ENCODE measurements at places on chromosomes 2 and 18.

DNA sequence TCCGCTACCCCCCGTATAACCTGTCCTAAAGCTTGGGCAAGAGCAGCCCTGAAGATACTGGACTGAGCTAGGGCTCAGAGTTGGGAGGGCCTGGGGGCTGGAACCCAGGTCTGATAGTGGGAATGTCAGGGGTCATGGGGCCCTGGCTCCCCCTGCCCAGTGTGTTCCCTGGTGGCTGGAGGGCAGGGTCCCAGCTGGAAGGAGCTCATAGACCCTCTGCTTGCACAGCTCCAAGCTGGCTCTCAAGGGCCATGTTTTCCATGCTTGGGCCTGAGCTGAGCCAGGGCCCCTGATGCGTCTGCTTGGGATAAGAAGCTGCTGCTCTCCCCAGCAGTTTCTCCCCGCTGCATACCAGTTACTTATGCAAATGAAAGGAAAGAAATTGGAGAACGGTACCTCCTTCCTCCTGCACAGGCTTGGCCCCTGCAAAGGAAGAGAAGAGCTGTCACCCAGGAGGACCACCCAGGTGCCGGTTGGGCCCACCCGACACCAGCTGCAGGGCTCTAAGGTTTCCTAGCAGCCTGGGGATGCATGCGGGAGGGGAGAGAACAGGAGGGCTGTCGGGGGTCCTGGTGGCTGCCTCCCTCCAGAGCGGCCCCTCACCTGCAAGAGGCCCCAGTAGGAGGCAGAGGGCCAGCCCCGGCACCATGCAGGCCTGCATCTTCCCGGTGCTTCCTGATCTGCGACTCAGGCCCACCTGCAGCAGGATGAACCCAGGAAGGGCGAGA is 628 bp downstream of the OTOS start:
- DNase-seq, result no peak

GRCh38 chr2:99858951-99859596 is 283.3 kb downstream of the AFF3 start:
- DNase-seq, result peak; percentile 73

GRCh38 chr2:23596316-23596885 is 211.4 kb downstream of the KLHL29 start:
- DNase-seq, result peak; percentile 13

- no peak for DNase-seq
Observed at GRCh38 chr2:61432990-61433389, 37.9 kb downstream of the USP34 start.

GRCh38 chr2:32825291-32825712 is 121.5 kb upstream of the LTBP1 start:
- DNase-seq, result no peak

DNA sequence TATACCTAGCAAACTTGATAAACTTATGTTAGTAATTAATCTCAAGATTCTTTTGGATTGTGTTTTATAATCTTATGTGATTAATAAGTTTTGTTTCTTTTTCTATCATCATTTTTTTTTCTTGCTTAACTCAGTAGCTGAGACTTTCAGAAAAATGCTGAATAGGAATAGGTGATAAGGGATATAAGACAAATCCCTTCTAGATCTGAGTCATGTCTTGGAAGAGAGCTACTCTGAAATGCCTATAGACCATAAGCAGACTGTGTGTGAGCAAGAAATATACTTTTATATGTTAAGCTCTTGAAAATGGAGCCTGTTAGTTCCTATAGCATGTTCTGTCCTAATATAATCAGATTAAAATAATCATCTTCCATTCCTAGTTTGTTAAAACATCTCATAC is 29.6 kb downstream of the CYBRD1 start:
- no peak for DNase-seq

GRCh38 chr2:132374551-132374950 is 42.1 kb upstream of the GPR39 start:
- peak; percentile 91 for DNase-seq

DNA sequence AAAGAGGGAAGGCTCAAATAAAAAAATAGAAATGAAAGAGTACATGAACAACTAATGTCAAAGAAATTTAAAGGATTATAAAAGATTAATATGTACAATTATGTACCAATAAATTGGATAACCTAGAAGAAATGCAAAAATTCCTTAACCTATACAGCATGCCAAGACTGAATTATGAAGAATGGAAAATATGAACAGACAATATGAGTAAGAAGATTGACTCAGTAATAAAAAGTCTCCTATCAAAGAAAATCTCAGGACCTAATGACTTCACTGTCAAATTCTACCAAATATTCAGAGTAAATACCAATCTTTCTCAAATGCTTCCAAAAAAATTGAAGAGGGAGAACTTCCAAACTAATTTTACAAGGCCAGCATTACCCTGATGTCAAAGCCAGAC is 120.2 kb upstream of the SPOPL start:
- no peak for DNase-seq
